ENCODE measurements at places on chromosomes 2 and 18.
A peak's percentile ranks its signal among the peaks of the same experiment; 100 is the strongest.

DNA sequence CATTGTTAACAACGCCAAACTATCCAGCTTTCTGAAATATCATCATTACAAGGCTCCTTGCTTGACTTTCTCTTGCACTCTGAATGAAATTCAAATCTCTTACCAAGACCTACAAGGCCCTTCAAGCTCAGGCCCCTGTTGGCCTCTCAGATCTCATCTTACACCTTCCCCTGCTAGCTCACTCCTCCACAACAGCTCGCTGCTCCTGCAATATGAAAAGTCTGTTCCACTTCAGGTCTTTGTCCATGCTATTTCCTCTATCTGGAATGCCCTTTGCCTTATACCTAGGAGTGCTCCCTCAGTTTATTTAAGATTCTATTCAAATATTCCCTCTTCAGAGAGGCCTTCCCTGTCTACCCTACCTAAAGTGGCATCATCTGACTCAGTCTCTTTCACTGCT, 91.7 kb downstream of the SESTD1 start:
- no peak for DNase-seq

DNA sequence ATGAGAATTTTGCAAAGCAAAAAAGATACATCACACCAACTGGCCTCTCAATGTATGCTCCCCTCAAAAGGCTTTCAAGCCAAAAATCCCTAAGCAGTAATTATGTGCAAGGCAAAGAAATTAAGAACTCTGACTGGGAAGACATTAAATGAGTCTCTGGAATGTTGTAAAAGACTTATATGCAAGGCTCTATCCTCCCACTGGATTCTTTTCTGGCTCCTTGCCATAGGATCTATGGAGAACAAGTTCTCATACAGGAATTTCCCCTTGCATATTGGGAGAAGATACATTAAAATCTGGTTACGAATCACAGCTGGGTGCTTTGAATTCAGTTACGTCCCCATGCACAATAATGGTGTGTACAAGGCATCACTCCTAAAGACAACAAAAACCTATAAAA, 73.4 kb upstream of the ATL2 start:
- DNase-seq = no peak

DNA sequence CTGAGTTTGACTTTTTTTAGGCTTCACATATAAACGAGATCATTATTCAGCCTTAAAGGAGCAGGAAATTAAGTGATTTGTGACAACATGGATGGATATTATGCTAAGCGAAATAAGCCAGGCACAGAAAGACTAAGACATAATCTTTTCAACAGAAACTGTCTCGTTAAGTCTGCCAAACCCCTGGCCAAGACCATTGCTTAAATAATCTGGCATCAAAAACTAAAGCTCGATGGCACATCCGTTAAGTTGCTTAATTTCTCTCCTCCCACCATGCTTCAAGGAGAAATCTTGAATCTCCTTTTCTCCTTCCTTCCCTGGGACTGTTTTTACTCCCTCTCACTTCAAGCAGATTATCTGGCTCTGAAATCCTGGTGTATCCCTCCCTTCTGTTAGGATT, 140.3 kb downstream of the GALNT14 start:
- no peak for DNase-seq

GRCh38 chr18:47485221-47485797, 233.8 kb upstream of the SKOR2 start:
- no peak for DNase-seq

DNA sequence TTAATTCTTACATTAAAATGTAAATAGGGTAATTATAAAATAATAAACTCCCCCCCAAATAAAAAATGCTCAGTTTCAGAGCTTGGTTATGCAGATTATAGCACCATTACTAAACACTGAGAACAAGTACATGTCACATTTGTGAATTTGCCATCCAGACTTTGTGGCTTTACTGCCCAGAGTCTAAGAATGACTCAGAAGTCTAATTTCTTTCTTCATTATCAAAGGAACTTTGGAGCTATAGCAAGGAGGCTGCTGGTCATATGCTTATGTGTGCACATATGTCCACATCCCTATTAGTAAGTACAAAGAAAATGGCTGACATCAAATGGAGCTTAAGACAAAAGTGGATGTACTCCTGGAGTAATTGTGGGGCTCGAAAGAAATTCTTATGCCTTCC, 248.5 kb upstream of the SESTD1 start:
- DNase-seq = no peak

DNA sequence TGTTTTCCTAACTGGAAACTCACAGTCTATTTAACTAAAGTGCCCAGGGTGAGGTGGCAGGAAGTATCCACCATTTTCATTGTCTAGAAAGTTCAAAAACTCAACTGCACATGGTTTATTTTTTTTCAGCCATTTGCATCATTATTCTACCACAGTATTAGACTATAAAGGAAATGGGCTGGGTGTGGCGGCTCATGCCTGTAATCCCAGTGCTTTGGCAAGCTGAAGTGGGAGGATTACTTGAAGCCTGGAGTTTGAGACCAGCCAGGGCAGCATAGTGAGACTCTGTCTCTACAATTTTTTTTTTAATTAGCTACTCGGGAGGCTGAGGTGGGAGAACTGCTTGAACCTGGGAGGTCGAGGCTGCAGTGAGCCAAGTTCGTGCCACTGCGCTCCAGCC, 213.8 kb downstream of the MYO3B start:
- DNase-seq = no peak

DNA sequence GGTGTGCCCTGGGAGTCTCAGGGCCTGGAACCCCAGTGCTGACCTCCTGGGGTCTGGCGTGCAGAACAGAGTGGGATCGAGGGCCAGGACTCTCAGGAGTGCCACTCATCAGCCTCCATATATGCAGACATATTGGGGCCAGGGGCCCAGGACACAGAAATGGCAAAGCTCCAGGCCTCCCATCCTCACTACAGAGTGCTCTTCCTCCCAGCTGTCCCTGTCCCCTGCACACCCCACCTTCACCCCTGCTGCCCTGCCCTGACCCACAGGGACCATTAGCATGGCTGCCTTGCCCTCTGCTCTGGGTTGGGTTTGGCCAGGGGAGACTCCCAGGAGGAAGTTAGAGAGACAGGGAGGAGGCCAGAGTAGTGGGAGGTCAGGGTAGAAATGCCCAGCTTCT, 2.8 kb downstream of the TEX51 start:
- DNase-seq = no peak

GRCh38 chr2:64692401-64692800, 38.7 kb upstream of the SERTAD2 start:
- no peak for DNase-seq

DNA sequence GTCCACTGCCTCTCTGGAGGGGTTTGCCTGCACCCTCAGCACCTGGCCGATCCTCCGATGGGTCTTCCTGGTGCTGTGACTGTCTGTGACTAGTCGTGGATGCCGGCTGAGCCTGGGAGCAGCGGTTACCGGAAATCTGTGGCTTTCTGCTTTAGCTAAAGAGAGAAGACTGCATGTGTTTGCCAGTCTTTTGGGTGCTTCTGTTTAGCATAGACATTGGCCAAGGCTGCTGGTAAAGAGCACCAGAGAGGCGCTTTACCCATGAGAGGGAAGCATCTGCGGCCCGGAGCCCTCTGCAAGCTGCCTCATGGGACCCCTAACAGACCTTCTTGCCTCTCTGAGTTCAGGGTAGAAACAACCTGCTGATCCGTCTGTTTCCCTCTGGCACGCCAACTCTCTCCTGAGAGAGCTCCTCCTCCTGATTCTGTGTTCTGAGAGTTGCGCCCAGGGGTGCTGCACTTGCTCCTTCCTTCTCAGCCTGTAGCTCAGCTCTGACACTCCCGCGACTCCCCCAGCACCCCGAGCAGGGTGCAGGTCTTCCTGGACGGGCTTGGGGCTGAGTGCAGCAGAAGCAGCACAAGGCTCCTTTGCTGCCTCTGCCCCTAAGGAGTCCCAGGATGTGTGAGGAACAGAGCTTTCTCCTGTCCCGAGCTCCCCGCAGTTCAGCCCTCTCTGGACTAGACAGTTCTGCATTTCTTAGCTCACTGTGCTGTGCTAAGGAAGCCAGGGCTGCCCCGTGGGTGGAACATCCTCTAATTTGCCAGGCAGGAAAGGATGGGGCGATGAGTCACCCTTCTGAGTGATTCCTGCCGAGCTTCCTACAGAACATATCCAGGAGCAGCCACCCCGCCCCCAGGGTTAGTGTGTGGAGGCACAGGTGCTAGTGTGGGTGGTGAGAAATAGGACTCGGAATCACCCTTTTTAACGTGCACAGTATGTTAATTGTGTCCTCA, 203.2 kb downstream of the SH3RF3 start:
- peak; percentile 86 for DNase-seq

DNA sequence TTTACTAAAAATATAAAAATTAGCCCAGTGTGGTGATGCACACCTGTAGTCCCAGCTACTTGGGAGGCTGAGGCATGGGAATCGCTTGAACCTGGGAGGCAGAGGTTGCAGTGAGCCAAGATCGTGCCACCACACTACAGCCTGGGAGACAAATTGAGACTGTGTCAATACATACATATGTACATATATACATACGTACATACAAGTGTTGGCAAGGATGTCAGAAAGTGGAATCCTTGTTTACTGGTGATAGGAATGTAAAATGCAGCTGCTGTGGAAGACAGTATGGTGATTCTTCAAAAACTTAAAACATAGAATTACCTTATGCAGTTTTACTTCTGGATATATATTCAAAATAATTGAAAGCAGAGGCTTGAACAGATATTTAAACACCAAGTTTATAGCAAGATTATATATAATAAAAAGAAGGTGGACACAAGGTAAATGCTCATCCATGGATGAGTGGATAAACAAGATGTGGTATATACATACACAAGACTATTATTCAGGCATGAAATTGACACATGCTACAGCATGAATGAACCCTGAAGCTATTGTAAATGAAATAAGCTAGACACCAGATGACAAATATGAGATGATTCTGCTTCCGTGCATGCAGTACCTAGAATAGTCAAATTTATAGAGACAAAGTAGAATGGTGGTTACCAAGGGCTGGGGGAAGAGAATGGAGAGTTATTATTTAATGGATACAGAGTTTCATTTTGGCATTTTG, 43.2 kb downstream of the CCDC138 start:
- DNase-seq = no peak

GRCh38 chr18:69444221-69444620, 43.5 kb downstream of the DOK6 start:
- DNase-seq = no peak

DNA sequence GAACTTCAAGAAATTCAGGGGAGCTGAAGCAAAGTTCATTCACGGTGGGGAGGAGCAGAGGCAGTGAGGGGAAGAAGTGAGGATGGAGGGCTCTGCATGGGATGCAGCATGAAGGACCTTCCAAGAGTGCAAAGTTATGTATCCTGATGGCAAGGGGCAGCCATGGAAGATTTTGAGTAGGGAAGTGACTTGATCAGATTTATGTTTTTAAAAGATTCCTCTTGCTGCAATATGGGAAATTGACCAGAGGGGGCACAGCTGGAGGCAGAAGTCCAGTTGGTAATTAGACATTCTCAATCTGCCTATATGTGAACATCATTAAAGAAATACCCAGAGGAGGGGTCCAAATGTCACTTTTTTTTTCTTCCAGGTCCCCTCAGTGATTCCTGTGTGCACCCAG, 21.5 kb upstream of the ANXA4 start:
- no peak for DNase-seq

DNA sequence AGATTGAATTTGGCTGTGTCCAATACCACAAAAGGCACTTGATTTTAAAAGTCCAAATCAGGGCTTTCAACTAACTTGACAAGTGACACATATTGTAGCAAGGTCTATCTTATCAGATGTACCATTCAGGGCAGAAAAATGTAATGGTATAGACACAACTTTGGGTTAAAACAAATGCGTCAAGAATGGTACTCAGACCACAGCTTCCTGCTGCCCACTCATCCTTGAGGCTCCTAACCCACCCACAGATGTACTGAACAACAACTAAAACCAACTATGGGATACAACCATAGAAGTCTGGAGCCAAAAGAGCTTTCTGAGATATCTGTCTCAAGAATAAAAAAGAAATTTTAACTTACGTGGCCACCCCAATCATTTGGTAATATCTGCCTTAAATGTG, 105.2 kb downstream of the RBM43 start:
- no peak for DNase-seq

All from ascending aorta (tissue), 2 donors.